ENCODE measurements at places on chromosomes 3 and 15.
A peak's percentile ranks its signal among the peaks of the same experiment; 100 is the strongest.

GRCh38 chr3:168213920-168214319 is 118.2 kb upstream of the GOLIM4 start:
- no peak overlapping the region for H3K4me3 ChIP-seq
- H3K27ac ChIP-seq, result no peak overlapping the region
- H3K36me3 ChIP-seq, result no peaks in the 10 kb centered on the region
- DNase-seq, result no peak
- H3K4me1 ChIP-seq, result peaks cover 10% of the 10 kb centered on the region
- no peaks in the 10 kb centered on the region for H3K27me3 ChIP-seq

DNA sequence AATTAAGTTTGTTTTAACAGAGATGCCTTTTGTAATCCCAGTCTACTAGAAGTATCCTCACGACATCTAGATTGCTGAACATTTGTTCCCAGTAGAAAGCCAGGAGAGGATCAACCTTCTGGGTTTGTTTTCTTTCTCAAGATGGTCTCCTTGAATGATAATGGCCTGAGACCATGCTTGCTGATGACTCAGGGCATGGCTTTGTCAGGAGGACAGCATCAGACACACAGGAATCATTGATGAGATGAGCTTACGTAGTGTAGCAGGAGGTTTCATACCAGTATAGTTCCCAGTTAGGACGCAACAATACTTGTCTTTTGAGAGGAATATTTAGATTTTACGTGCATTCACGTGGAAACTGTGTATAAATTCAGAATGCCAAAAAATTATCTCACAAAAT is 38.6 kb downstream of the ATP1B3 start:
- peaks cover 2% of the 10 kb centered on the region for H3K4me1 ChIP-seq
- H3K27me3 ChIP-seq, result no peaks in the 10 kb centered on the region
- no peak overlapping the region for H3K27ac ChIP-seq
- H3K36me3 ChIP-seq, result peaks cover 47% of the 10 kb centered on the region

DNA sequence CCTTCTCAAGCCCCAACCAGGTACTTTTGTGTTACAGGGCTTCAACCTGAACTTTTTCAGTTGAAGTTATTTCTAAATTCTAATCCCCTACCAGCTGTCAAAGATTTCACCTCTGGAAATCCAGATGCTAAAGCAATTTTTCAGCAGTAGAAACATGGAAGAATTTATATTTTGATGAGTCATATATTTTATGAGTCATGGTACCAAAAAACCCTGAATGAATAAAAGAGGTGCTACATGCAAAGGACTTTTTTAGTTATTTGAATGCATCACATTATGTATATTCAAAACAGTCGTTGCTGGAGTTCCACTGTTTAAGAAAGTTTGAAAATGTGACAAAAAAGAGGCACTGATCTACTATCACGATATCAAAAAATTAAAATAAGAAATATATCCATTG is 96.0 kb upstream of the ZNF385D start:
- H3K4me1 ChIP-seq, result no peaks in the 10 kb centered on the region
- H3K4me3 ChIP-seq, result no peak overlapping the region
- no peaks in the 10 kb centered on the region for H3K36me3 ChIP-seq
- no peak overlapping the region for H3K27ac ChIP-seq
- no peaks in the 10 kb centered on the region for H3K27me3 ChIP-seq
- DNase-seq, result no peak

DNA sequence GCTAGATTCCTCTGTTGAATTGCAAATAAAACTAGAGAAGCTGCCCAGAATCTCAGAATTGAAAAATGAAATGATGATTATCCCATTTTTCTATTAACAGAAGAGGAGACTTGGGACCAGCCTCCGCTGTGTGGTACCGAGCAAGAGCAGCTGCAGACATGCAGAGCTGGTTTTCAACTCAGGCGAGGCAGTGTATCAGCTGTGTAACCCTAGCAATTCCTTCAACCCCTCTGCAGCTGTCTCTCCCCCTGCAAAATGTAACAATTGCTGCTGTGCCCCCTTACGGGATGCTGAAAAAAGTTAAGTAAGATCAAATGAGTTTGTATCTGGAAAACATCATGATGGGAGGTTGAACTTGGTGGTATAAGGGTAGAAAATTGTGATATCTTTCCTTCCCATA is 98.5 kb upstream of the C3orf80 start:
- H3K27ac ChIP-seq, result no peak overlapping the region
- H3K36me3 ChIP-seq, result no peaks in the 10 kb centered on the region
- peaks cover 6% of the 10 kb centered on the region for H3K27me3 ChIP-seq
- H3K4me3 ChIP-seq, result no peak overlapping the region
- no peak for DNase-seq

DNA sequence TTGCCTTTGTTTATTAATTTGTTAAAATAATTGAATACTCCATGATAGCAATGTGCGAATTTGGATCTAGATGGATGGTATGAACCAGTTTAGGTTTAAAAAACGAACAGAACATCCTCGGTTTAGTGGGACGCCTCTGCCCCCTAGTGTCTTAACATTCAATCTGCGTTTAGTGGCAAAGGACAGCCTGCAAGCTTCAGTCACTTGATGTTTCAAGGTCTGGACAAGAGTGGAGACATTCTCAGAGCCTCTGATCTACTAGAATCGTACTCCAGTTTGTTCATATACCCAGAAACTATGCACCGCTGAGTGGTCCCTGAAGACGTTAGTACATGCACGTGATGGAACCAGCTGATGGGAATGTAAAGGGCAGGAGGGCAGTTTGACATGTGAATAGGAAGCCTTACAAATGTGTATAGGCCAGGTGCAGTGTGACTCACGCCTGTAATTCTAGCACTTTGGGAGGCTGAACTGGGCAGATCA is 17.8 kb upstream of the ATP13A4 start:
- H3K36me3 ChIP-seq, result no peaks in the 10 kb centered on the region
- H3K4me1 ChIP-seq, result no peaks in the 10 kb centered on the region
- DNase-seq, result peak; percentile 63
- H3K27ac ChIP-seq, result no peak overlapping the region
- no peak overlapping the region for H3K4me3 ChIP-seq

DNA sequence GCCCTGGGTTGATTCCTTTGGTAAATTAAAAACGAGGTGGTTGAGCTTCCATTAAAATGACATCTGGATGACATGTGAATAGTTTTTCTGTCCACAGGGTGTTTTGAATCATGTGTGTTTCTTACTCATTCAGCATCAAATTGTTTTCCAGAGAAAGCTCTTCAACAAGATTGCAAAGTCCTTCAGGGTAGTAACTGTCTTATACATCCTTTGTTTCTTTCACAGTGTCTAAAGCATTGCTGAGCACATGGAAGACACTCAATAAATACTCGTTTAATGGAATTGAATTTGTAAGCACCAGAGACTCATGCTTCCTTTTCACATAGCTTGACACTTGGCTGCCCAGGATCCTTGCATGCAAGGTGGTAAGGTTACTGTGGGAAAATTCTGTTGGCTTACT is 223.1 kb upstream of the CNTN6 start:
- no peaks in the 10 kb centered on the region for H3K36me3 ChIP-seq
- DNase-seq, result no peak
- no peak overlapping the region for H3K4me3 ChIP-seq
- no peak overlapping the region for H3K27ac ChIP-seq
- H3K27me3 ChIP-seq, result no peaks in the 10 kb centered on the region
- no peaks in the 10 kb centered on the region for H3K4me1 ChIP-seq

- no peak overlapping the region for H3K4me3 ChIP-seq
- no peak for DNase-seq
- H3K36me3 ChIP-seq, result no peaks in the 10 kb centered on the region
- no peaks in the 10 kb centered on the region for H3K27me3 ChIP-seq
Measured at GRCh38 chr3:160793722-160794252, 37.8 kb downstream of the PPM1L start.

- no peaks in the 10 kb centered on the region for H3K4me1 ChIP-seq
- no peaks in the 10 kb centered on the region for H3K27me3 ChIP-seq
- H3K36me3 ChIP-seq, result no peaks in the 10 kb centered on the region
- no peak overlapping the region for H3K4me3 ChIP-seq
Measured at GRCh38 chr15:84871428-84871985, 13.0 kb upstream of the SLC28A1 start.

DNA sequence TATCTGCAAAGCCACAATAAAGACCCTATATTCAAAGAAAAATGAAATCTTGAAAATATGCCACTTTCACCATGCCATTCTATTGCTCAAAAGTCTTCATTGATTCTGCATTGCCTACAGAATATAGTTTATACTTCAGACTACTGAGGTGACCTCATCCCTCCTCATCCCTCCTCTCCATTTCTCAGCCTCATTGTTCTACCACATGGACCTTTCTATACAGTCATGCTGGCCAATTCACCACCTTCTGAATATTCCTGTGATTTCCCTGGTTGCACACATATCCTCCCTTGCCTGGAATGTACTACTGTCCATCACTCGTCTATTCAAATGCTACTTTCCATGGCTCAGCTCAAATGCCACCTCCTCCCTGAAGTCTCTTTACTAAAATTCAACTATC is 3.5 kb upstream of the COL8A1 start:
- peaks cover 42% of the 10 kb centered on the region for H3K27me3 ChIP-seq
- no peak overlapping the region for H3K27ac ChIP-seq
- H3K4me1 ChIP-seq, result peaks cover 15% of the 10 kb centered on the region
- no peak overlapping the region for H3K4me3 ChIP-seq

DNA sequence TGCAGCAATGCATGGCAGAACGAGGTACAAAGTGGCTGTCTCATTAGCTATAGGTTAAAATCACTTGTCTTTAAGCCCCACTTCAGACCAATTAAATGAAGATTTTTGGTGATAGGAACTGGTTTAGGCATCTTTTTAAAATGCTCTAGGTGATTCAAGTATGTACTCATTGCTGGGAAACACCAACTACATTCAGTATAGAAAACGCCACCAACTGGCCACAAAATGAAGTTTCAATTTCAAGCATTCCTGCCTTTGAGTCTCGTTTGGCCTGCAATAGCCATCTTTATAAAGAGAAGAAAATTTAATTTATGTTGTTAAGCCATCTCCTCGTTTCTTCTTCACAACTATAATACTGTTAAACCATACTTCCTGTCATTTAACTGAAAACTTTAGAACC is 587.9 kb downstream of the GBE1 start:
- H3K27ac ChIP-seq, result no peak overlapping the region
- DNase-seq, result no peak
- H3K4me3 ChIP-seq, result no peak overlapping the region

- H3K27ac ChIP-seq, result no peak overlapping the region
- no peaks in the 10 kb centered on the region for H3K36me3 ChIP-seq
- no peaks in the 10 kb centered on the region for H3K27me3 ChIP-seq
- H3K4me1 ChIP-seq, result no peaks in the 10 kb centered on the region
- no peak for DNase-seq
Measured at GRCh38 chr15:83567318-83567717, 86.6 kb upstream of the ADAMTSL3 start.

- H3K27ac ChIP-seq, result peak overlapping the region; percentile 82
- H3K4me1 ChIP-seq, result peaks cover 63% of the 10 kb centered on the region
- peak; percentile 86 for DNase-seq
- H3K27me3 ChIP-seq, result no peaks in the 10 kb centered on the region
- H3K36me3 ChIP-seq, result peaks cover 24% of the 10 kb centered on the region
- H3K4me3 ChIP-seq, result peak overlapping the region; percentile 31
Measured at GRCh38 chr15:64634027-64634426, 141.4 kb downstream of the RBPMS2 start.

GRCh38 chr3:3309887-3310286 is 130.4 kb upstream of the CRBN start:
- no peaks in the 10 kb centered on the region for H3K4me1 ChIP-seq
- H3K27me3 ChIP-seq, result no peaks in the 10 kb centered on the region
- no peak for DNase-seq
- no peaks in the 10 kb centered on the region for H3K36me3 ChIP-seq
- no peak overlapping the region for H3K27ac ChIP-seq

DNA sequence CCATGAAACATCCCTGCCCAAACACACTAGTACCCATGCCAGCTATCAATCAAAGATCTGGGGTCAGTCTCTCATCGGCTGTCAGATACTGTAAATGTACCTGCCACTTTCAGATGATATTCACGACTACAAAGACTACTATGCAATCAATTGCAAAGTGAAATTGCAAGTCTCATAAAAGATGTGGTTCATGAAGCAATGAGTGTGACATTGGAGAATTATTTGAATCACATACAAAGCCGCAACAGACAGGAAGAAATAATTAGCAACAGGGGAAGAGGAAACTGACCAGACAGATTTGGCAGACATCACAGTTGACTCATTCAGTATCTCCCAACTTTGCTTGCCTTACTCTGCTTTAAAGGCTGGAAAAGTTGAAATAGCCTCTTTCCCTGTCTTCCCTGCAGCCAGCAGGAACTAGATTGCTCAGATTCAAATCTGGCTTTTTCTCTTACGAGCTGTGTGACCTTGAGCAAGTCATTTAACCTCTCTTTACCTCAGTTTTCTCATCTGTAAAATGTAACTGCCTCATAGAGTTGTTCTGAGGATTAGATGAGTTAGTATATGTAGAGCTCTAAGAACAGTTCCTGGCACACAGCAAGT is 95.7 kb upstream of the C3orf80 start:
- no peak overlapping the region for H3K27ac ChIP-seq
- H3K27me3 ChIP-seq, result peaks cover 6% of the 10 kb centered on the region
- no peak for DNase-seq
- no peaks in the 10 kb centered on the region for H3K4me1 ChIP-seq

- H3K27ac ChIP-seq, result no peak overlapping the region
- DNase-seq, result no peak
- H3K4me3 ChIP-seq, result no peak overlapping the region
- no peaks in the 10 kb centered on the region for H3K4me1 ChIP-seq
- H3K36me3 ChIP-seq, result no peaks in the 10 kb centered on the region
- no peaks in the 10 kb centered on the region for H3K27me3 ChIP-seq
Measured at GRCh38 chr3:106805625-106806024, 571.6 kb upstream of the CCDC54 start.

DNA sequence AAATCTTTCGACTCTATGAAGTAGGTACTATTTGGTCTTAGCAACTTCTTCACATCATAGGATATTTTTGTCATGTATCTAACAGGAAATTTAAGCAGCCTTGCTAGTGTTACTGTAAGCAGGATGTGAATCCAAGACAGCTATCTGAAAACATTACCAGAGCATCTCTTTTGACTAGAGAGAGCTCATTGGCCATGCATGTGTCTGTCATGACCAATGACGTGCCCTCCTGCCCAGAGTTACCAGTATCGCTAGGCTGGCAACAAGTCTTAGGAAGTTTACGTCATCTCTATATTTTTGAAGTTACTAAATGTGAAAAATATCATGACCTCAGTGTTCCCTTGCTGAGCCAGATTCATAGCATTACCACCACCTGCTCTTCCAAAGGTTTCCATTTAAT is 130.9 kb upstream of the TP63 start:
- no peak overlapping the region for H3K4me3 ChIP-seq
- peaks cover 18% of the 10 kb centered on the region for H3K4me1 ChIP-seq
- no peak overlapping the region for H3K27ac ChIP-seq
- H3K27me3 ChIP-seq, result peaks cover 1% of the 10 kb centered on the region

DNA sequence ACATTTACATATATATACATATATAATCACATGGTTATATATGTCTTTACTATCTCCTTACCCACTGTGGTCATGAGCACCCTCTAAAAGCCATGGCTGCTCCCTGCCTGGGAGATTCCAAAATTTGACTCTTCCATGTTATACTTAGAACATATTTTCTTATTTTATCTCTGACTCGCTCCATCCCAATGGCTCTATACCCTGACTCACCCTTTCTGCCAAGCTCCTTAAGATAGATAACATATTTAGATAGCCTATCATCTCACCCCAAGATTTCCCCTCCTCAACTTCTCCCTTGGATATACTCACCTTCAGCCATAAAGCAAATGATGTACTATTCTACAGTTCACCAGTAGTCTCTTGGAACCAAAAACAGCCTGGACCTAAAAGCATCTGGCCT is 65.1 kb downstream of the CD200R1L start:
- H3K36me3 ChIP-seq, result no peaks in the 10 kb centered on the region
- H3K4me1 ChIP-seq, result no peaks in the 10 kb centered on the region

GRCh38 chr3:42546691-42547213 is 35.0 kb downstream of the SEC22C start:
- peaks cover 3% of the 10 kb centered on the region for H3K36me3 ChIP-seq
- H3K27ac ChIP-seq, result no peak overlapping the region
- no peaks in the 10 kb centered on the region for H3K27me3 ChIP-seq
- no peak overlapping the region for H3K4me3 ChIP-seq
- peaks cover 3% of the 10 kb centered on the region for H3K4me1 ChIP-seq

Measured in activated CD8-positive, alpha-beta T cell treated with anti-CD3 and anti-CD28 coated beads for 36 hours (primary cell).